H54 (cell line): ENCODE measurements at places on chromosomes 1 and 21.

DNA sequence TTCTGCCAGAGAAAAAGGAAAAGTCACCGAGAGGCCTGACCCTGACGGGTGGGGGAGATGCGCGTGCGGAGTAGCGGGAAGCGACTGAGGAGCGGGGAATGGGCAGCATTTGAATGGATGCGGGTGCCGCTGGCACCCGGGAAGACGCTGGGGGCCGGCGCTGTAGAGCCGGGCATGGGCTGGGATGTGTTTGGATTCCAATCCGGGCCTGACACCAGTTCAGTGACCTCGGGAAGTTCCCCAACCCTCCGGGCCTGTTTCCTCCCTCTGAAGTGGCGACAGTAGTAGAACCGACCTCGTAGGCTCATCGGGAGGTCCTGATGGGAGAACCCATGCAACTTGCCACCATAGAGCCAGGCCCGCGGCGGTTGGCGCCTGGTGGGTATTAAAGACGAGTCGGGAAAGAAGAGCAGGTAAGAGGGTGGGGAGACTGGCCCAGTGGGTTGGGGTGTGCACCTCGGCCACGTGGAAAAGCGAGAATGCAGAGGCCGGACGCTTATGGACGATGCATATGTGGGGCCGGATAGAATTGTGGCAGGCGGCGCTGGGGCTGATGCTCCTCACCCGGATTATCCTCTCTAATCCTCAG, 642 bp upstream of the SLC16A1 start:
- no peak for DNase-seq

DNA sequence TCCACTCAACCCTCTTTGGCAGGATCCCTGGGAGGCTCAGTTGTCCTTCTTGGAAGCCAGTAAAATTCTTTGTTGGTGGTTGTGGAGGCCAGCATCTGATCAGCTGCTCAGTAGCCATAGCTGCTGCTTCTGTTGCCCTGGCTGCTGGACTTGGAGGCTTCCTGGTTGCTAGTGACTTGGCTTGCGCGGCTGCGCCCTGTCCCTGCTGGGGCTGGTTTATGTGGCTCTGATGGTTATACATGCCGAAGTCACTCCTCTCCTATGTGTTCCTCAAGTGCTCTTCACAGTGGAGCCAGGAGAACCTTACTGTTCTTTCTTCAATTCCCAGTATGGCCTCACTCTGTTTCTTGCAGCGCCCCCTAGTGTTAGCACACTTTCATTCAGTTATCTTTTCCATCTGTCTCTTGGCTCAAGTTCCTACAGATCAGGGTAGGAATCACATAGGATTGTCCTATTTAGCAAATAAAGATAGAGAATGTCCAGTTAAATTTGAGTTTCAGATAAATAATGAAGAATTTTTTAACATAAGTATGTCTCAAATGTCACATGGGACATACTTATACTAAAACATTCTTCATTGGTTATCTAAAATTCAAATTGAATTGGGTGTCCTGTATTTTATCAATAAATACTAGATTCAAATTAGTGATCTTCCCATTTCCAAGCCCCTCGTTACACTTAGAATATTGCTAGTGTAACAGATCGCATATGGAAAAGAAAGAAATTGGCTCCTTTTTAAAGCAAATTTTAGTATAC, 176.5 kb downstream of the TGFB2 start:
- no peak for DNase-seq

- no peak for DNase-seq
These were observed 14.1 kb downstream of the RGL1 start for GRCh38 chr1:183819059-183819458.

GRCh38 chr21:34890724-34891612, 158.1 kb downstream of the RUNX1 start:
- peak; percentile 26 for DNase-seq

- DNase-seq = no peak
These were observed 194.0 kb upstream of the PLXNA2 start for GRCh38 chr1:208438112-208438699.

DNA sequence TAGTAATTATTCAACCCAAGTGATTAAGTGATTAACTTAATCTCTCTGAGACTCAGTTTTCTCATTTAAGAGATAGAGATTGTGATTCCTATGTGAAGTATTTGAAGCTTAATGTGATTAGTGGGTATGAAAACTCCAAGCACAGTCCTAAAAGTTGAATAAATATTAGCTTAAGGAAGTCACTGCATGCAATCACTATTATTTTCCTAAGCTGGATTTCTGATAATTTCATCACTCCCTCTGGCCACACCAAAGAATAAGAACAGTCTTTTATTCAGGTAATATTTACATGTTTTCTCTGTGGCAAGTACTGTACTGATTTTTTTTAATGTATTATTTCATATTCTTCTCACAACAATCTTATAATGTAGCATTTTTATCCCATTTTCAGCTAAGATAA, 31.1 kb downstream of the CD55 start:
- DNase-seq = no peak

- no peak for DNase-seq
These were observed 78.1 kb upstream of the COX20 start for GRCh38 chr1:244757091-244757939.

- no peak for DNase-seq
These were observed 44.5 kb upstream of the HMGB4 start for GRCh38 chr1:33819290-33819912.

GRCh38 chr1:187551061-187551460, 722.3 kb downstream of the PLA2G4A start:
- DNase-seq = no peak

- DNase-seq = no peak
These were observed 1.8 kb downstream of the RGL1 start for GRCh38 chr1:183806675-183807074.

DNA sequence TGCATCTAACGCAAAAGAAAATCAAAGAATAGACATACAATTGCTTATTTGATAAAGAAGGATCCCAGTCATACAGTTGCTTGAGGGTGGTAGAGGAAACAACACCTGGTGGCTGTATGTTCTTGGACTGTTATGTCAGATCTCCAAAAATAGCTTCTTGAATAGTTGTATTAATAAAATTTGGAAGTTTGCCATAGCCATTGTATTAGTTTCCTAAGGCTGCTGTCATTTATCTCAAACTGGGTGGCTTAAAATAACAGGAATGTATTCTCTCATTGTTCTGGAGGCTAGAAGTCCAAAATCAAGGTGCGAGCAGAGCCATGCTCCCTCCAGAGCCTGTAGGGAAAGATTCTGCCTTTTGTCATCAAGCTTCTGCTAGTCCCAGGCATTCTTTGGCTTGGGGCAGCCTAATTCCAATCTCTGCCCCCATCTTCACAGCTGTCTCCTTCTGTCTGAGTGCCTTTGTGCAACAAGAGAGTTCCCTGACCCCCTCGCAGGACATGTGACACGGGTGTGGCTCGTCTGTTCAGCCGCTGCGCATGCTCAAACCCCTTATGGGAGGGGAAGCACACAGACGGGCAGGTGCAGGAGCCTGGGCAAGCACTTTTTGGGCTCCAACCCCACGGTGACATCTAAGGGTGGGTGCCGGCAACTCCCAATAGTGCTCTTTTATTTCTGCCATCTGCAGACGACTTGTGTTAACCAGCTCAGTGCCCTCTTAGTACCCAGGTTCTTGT, 21.7 kb upstream of the GRIK1 start:
- no peak for DNase-seq

GRCh38 chr1:178689769-178690168, 35.3 kb upstream of the RALGPS2 start:
- no peak for DNase-seq

DNA sequence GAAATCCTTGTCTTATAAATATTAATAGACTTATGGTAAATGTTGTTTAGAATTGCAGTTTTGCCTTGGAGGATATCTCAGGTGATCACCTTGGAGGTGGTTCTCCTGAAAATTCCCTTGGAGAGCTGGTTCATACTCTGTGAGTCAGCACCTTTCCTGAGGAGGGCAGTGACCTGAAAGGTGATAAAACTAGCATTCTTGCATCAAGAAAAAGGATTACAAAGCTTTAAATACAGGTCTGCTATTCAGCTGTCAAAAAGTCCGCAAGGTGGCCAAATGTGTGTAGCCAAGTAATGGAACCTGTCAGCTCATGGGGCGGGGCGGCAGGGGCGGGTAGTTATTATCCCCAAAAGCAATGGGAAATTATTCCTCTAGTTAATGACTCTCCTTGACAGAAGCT, 52.8 kb upstream of the EDARADD start:
- no peak for DNase-seq

DNA sequence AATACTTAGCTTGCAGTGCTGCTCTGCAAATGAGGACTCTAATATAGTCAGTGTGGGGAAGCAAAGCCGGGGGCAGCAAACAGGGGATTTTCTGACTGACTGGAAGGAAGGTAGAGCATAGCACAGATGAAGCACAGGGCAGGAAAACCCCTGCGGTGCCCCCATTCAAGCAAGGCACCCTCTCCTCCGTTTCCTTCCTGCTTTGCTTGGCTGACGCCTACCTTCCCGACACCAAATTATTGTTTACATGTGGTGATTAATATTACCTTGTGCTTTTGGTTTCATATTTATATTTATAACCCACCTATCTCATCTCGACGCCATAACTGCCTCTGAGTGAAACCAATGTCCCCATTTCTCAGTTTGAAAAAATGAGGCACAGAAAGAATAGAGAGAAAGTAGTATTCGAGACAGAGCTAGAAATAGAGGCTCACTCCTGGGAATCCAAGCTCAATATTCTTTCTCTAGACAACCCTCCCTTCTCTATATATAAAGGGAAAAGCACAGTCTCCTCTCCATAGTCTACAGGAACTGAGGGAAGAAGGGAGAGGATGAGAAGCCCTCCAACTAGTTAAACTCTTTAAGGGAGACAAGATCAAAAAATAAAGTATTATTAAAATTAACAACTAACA, 41.3 kb downstream of the PIK3C2B start:
- DNase-seq = no peak

DNA sequence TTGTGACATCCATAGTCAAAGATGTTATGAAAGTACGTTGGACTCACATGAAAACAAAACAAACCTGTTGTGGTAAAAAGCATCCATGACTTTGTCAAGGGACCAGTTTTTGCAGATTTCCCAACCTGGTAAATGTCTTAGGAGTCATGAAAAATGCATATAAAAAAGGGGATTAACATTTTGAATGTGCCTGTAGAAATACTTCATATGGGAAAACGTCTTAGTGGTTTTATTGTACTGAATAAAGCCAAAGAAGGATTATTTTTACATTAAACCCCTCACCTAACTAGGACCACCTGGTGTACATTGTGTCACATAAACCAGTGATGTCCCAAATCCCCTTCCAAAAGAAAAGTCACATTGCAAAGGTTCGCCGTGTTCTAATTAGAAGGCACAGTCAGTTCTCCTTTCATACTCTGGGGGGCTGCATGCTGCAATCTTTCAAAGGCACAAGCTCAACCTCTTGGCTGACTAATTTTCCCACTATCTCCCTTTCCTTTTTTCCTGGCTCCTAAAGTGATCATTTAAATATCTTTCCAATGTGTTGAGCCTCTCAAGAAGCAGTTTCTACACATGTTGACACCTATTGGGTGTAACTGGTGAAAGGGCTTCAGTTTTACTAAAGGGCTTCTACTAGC, 119.8 kb upstream of the SPAG17 start:
- DNase-seq = no peak

GRCh38 chr1:111147948-111148347, 7.9 kb downstream of the CEPT1 start:
- no peak for DNase-seq

- DNase-seq = no peak
These were observed 69.4 kb downstream of the EVA1C start for GRCh38 chr21:32481875-32482408.

DNA sequence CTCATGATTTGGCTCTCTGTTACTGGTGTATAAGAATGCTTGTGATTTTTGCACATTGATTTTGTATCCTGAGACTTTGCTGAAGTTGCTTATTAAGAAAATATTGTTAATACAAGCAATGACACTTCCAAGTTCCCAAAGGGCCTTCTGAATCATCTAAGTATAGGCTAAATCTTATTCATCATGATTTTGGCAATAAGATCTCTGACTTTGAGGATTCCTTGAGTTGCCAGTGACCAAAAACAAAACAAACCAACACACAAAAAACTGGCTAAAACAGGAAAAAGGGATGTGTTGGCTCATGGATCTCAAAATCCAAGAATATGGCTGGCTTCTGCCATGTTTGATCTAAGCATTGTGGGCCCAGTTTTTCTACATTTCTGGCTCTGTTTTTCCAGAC, 163.4 kb downstream of the HHIPL2 start:
- DNase-seq = no peak

DNA sequence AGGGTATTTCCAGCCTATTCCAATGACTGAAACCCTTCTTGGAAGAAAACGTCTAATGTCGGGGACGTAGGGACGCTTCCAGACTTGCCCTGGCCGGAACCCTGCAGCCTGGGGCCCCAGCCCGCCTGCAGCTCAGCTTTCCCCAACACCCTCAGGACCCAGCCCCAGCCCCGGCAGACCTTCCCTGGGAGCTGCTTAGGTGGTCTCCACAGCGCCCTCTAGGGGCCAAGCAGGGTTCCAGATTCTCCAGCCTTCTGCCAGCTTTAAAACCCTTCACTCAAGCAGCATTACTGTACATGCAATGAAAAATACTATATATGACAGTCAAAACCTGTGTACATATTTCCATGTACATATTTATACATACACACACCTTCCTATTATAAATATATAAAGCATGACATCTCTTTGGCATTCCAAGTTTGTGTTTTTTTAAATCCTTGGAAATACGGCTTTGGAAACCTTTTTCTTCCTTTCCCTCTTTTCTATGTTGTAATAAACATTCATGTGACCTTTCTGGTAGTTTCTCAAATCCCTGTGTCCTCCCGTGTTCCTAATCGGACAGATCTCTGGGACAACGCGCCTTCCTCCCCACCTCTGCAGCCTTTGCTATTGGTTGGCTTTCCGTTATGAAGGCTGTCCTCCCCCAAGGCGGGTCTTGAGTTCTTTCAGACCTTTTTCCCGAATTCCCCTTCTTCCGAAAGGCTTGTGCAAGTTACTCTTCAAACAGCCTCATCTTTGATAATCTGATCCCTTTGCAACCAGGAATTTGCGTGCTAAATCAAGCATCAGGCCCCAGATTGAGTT, 60.3 kb downstream of the STUM start:
- peak; percentile 73 for DNase-seq

GRCh38 chr1:15417059-15417934, 7.6 kb downstream of the EFHD2 start:
- peak; percentile 61 for DNase-seq

DNA sequence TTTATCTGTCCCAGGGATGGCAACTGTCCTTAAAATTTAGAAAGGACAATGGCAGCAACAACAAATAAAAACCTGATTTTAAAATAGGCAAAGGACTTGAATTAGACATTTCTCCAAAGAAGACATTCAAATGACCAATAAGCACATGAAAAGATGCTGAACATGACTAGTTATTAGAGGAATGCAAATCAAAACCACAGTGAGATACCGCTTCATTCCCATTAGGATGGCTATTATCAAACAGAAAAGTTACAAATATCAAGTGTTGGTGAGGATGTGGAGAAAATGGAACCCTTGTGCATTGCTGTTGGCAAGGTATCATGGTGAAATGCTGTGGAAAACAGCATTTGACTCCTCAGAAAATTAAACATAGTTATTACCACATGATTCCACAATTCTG, 120.7 kb downstream of the CRB1 start:
- DNase-seq = no peak

DNA sequence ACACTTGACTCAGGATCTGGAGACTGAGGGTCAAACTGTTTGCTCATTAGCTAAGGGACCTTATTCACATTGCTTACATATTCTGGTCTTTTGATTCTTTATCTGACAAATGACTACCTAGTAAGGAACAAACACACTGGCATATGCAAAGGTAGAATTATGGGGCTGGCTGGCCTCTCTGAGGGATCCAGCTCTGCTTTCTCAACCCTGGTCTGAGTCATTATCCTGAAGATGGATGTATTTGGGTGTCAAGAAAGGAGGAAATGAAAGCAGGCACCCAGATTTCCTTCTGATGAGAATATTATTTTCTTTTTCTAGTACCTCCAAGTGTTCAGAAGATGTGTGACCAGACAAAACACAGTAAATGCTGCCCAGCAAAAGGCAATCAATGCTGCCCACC, 6.0 kb downstream of the SMCP start:
- DNase-seq = no peak
